Prostate gland (tissue), 2 donors: ENCODE measurements at places on chromosomes 6 and 20. TPM values are rescaled to one million over a fixed set of nuclear protein-coding genes. Genes with fewer than 3 reads are reported as not detected.
A peak's percentile ranks its signal among the peaks of the same experiment; 100 is the strongest.

DNA sequence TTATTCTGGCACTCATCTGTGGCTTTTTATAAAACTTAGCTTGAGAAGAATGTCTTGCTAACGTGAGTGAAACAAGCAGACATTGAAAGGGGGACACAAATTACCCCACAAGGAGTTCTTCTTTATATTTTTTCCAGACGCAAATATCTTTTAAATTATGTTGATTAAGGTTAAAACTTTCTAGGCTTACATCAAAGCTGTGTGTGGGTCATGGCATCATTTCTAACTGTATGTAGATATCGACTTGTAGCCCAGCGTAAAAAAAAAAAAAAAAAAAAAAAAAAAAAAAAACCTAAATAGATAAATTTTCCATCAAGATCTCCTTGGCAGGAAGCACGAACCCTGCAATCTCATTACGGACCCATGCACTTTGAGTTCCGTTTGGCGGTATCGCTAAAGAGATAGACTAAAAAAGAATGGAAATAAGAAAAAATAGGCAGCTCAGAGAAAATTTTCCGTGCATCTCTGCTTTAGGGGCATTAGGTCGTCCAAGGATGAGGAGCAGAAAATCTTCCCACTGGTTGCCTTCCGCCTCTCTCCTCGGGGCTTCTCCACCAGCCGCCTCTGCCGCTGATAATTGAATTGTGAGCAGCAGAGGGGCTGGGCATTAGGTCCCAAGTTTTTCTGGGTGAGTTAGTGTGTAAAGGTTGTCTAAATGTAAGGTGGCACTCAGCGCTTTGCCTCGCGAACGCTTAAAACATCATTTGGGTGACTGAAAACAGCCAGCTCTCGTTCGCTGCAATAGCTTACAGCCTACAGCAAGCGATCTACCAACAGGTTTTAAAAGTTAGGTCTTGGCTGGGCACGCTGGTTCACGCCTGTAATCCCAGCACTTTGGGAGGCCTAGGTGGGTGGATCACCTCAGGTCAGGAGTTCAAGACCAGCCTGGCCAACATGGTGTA lies 194.0 kb downstream of the TRIM27 start:
- no peaks in the 10 kb centered on the region for H3K36me3 ChIP-seq
- DNase-seq = no peak
- H3K4me1 ChIP-seq = no peaks in the 10 kb centered on the region
- peak overlapping the region; percentile 35 for H3K4me3 ChIP-seq
- no peak overlapping the region for H3K27ac ChIP-seq

- no peaks in the 10 kb centered on the region for H3K36me3 ChIP-seq
- no peak for DNase-seq
Observed at GRCh38 chr6:3307436-3307835, 48.7 kb downstream of the PSMG4 start.

DNA sequence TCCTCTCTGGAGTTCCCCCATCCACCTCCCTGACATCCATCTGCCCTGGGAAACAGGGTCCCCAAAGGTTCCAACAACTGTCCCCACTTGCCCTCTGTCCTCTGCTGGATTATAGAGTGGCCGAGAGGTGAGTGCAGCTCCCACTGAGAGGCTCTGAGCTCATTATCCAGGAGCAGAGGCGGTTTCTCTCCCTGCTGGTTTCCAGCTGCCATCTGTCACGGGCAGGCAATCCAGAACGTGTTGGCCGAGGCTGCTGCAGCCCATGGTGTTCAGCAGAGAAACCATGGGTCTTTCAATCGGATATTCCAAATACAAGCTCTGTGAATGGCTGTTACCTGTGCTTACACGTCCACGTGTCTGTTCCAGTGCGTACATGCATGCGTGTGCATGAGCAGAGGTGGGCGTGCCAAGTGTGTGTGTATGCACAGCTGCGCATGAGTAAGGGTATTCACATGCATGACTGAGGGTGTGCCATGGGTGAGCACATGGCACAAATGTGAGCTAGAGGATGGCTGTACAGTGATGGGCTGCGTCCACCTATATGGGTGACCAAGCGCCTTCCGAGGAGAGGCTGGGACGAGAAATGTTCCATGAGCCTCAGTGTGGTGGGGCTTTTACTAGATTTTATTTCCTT lies 183.7 kb upstream of the PMEPA1 start:
- no peak for DNase-seq
- no peak overlapping the region for H3K4me3 ChIP-seq
- H3K36me3 ChIP-seq = no peaks in the 10 kb centered on the region
- no peak overlapping the region for H3K27ac ChIP-seq
- H3K4me1 ChIP-seq = no peaks in the 10 kb centered on the region
- H3K27me3 ChIP-seq = no peaks in the 10 kb centered on the region

DNA sequence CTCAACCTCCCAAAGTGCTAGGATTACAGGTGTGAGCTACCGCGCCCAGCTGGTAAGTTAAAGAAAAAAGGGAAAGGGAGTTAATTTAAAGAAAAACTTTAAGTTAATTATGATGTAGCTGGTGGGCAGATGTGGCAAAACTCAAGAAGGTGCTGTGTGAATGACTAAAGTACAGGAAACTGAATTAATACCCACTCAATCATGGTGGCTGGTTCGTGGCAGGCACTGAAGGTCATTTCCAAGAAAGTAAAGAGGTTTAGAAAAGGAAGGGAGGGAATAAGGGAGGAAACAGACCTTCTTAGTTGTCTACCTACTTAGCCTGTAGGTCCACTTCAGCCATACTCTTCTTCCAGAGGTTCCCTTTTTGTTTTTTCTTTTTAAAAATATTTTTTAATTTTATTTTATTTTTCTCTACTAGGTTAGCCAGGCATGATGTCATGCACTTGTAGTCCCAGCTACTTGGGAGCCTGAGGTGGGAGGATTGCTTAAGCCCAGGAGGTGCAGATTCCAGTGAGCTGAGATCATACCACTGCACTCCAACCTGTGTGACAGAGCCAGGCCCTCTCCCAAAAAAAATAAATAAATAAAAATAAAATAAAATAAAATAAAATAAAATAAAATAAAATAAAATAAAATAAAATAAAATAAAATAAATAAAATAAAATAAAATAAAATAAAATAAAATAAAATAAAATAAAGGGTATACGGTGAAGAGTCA lies 11.9 kb upstream of the TGM3 start:
- DNase-seq = no peak
- H3K4me3 ChIP-seq = no peak overlapping the region
- H3K27me3 ChIP-seq = no peaks in the 10 kb centered on the region
- no peak overlapping the region for H3K27ac ChIP-seq
- no peaks in the 10 kb centered on the region for H3K4me1 ChIP-seq
- H3K36me3 ChIP-seq = no peaks in the 10 kb centered on the region

DNA sequence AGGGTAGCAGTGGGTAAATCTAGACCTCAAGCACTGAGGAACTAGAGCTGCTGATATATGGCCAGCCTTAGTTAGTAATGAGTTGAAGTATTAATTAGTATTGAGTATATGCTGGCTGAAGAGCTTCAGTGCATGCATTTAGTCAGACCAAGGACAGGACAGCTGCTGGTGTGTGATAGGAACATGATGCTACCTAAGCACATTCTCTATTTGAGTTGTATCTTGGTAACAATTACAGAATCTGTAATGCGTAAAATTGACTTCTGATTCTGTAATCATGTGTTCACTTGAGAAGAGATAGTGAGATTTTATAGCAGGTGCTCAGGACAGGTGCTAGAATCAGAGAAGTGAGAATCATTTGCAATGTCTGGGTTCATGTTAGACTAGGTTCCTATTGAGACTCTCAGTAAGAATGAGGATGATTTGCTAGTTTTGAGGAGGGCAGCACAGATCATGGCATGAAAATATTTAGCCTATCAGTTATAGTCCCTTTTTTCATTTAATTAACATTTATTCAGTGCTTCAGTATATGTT lies 369.4 kb upstream of the HS3ST5 start:
- no peak overlapping the region for H3K4me3 ChIP-seq
- no peaks in the 10 kb centered on the region for H3K27me3 ChIP-seq
- no peaks in the 10 kb centered on the region for H3K36me3 ChIP-seq
- no peak for DNase-seq
- H3K27ac ChIP-seq = no peak overlapping the region
- H3K4me1 ChIP-seq = no peaks in the 10 kb centered on the region

- no peak overlapping the region for H3K27ac ChIP-seq
- no peaks in the 10 kb centered on the region for H3K36me3 ChIP-seq
- no peak overlapping the region for H3K4me3 ChIP-seq
- H3K4me1 ChIP-seq = peaks cover 5% of the 10 kb centered on the region
Observed at GRCh38 chr20:31856516-31856915, 11.1 kb upstream of the FOXS1 start.

GRCh38 chr20:9392892-9393857 lies 121.2 kb upstream of the LAMP5 start:
- no peaks in the 10 kb centered on the region for H3K27me3 ChIP-seq
- no peak overlapping the region for H3K4me3 ChIP-seq
- no peaks in the 10 kb centered on the region for H3K36me3 ChIP-seq
- no peak overlapping the region for H3K27ac ChIP-seq
- DNase-seq = peak; percentile 39

SLC22A2 gene
- total RNA-seq = not detected

LRRN4 gene
- not detected for total RNA-seq

FAM209B gene
- not detected for total RNA-seq

RFX6 gene
- total RNA-seq = not detected

ZBTB12 gene
- total RNA-seq = 4.1 TPM
